ENCODE measurements at places on chromosomes 7 and 10. TPM values are rescaled to one million over a fixed set of nuclear protein-coding genes. Genes with fewer than 3 reads are reported as not detected.

The PRSS37 gene
- not detected for total RNA-seq

The EFCAB10 gene
- not detected for total RNA-seq

The KCNMA1 gene
- not detected for total RNA-seq

The HKDC1 gene
- not detected for total RNA-seq

The ASB15 gene
- not detected for total RNA-seq

The GNAI1 gene
- total RNA-seq: 0.57 TPM

The CYP3A7 gene
- not detected for total RNA-seq

The PALD1 gene
- total RNA-seq: 0.46 TPM
